ENCODE measurements at places on chromosomes 16 and 17.

DNA sequence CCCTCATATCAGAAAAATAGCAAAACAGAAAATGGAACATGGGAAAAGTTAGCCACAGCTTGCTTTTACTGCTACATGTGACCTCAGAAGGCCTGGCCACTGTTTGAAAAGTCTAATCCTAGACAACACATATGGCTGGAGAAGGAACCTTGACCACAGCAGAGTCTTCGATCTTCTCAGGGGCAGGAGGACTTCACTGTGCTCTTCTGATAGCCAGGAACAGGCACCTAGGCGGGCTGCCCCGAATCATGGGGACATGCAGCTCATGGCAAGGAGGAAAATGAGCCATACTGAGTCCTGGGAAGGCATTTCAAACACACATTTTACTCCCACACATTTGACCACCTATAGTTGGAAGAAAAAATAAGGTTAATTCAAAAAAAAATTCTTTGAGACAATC is 31.1 kb upstream of the ADORA2B start:
- DNase-seq = no peak

DNA sequence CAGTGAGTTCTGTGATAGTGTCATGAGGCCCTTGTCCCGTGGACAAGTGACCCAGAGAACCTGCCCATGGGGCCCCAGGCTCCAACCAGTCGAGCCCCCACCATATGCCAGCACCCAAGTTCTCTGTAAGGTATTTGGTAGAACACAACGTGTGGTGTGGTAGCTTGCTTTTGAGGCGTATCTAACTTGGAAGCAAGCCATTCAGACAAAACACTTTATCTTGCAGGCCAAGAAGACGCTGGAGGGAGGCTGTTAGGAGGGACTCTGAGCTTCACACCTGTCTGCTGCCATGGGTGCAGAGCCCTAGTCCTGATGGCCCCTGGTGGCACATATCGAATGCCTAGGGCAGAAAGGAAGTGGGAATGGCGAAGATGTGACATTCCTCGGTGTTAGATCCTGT is 1.6 kb downstream of the NDUFAF8 start:
- no peak for DNase-seq

DNA sequence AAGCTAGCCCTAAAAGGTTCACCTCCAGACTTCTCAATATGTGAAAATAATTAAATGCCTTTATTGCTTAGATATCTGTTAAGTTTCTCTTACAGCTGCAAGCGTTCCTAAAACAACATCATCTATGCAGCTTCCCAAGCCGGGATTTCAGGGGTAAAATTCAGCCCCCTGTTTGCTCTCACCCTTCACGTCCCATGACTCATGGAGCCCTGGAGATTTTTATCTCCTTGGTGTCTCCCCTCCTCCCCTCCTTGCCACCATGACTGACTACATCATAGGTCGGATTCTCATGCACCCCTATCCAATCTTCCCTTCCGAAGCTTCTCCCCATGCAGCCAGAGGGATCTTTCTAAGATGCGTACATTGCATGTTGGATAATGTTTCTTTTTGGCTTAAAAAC is 21.0 kb upstream of the CACNG4 start:
- no peak for DNase-seq

- DNase-seq = peak; percentile 39
Observed at GRCh38 chr16:88809676-88810165, 2.0 kb downstream of the APRT start.

- DNase-seq = no peak
Observed at GRCh38 chr17:35748979-35749378, 4.1 kb downstream of the GAS2L2 start.

DNA sequence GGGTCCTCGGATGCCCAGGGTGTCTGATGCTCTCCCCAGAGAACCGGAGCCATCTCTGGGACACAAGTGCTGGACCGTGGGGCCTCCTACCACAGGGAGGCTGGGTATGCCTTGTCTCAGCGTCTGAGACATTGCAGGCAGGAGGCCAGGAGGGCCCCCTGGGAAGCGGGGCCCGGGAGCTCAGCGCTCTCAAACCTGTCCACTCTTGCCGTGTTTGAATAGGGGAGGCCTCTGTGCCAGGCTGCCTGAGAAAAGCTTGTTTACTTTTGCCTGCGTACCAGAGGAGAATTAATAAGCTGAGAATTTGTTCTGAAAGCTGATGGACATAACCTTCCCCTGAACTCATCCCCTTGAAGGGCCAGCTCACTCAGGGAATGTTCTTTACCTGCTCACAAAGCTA is 163.8 kb downstream of the NTN1 start:
- DNase-seq = no peak

- DNase-seq = no peak
Observed at GRCh38 chr16:22304411-22304810, 7.2 kb downstream of the POLR3E start.

- no peak for DNase-seq
Observed at GRCh38 chr17:79942011-79942405, 93.7 kb downstream of the TBC1D16 start.

DNA sequence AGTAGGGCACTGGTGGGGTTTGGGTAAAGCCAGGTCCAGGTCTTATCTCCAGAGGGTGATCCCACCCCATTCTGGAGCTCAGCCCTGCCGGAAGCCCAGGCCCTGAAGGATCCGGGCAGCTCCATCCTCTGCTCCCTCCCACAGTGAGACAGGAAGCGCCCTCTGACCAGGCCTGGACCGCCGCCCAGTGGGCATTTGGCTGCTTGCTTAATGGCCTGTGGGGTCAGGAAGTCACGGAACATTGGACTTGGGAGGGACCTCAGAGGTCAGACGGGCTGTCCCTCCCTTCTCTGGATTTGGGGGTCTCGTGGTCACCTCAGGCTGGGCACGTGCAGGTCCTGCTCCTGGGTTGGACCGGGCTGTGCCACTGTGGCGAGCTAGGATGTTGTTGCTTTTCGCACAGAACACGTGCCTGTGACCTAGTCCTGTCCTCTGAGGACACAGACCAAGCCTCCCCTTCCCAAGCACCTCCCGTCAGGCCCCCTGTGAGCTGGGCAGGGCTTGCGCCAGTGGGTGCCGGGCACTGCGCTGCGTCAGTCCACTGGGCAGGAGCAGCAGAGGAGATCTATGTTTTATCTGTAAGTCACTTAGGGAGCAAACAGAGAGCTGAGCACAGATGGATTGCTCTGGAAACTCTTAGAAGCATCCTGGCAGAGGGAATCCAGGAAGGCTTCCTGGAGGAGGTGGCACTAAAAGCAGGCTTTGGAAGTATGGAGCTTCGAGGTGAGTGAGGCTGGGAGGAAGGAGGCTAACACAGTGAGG is 49.4 kb upstream of the GSE1 start:
- no peak for DNase-seq
